Activated CD4-positive, alpha-beta T cell treated with anti-CD3 and anti-CD28 coated beads for 36 hours (primary cell): ENCODE measurements at places on chromosomes 5 and 9. TPM values are rescaled to one million over a fixed set of nuclear protein-coding genes. Genes with fewer than 3 reads are reported as not detected.

TRIM41 gene
- 27.0 TPM for total RNA-seq

GLRA1 gene
- not detected for total RNA-seq

ANKDD1B gene
- total RNA-seq: 0.21 TPM

DNA sequence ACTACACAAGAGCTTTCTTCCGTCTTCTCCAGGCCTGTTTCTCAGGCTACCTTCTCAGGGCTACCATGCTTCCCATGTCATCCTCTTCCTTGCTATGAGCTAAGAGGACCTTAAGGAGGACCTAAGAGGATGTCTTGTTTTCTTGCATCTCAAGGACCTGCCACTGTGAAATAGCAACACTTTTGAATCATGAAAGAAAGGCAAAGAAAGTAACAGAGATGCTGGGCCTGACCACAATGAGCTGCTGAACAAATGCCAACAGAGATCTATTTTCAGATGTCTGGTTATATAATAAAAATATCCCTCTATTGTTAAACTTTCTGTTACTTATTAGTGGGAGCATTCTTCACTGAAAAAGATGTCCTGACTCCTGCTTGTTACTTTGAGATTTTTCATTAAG lies 36.7 kb upstream of the ANXA1 start:
- DNase-seq: no peak

GRCh38 chr9:109904666-109905065 lies 124.7 kb downstream of the PALM2AKAP2 start:
- no peak for DNase-seq

- DNase-seq: no peak
These were observed 93.0 kb upstream of the FSTL4 start for GRCh38 chr5:133705331-133705730.

DNA sequence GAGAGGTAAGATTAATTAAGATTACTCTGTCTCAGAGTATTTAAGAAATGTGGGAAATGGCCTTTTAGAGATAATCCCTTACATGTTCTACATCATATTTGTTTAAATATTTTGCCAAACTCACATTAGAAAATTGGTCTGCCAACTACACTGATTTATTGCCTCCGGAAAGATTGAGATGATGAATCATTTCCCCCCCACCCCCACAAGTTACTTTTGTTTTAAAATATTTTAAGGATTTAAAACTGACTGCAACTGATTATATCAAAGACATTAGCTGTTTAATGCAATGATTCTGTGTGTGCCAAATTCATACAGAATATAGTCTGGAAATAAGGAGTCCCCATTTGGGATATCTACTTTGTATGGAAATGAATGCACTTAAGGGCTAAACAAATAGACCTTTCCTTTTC lies 674.4 kb downstream of the PRR16 start:
- no peak for DNase-seq

GRCh38 chr9:127455324-127455992 lies 4.1 kb downstream of the LRSAM1 start:
- peak; percentile 64 for DNase-seq

GRCh38 chr5:50853151-50853550 lies 186.7 kb downstream of the PARP8 start:
- DNase-seq: no peak

DNA sequence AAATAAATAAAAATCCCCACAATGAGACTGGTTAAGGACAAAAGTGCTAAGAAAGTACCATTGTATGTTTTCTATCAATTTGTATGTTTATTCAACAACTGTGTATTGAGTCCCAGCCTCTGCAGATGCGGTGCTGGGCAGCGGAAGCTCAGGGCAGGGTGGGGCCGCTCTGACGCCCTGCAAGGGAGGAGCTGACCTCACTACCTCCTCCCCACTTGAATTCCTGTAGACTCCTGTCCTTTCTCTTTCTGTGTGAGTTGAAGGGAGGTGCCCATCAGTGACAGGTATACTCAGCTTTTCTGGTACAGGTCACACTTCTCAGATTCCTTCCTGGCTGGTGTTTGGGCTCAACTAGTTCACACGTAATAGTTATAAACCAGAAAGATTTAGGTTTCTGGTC lies 27.0 kb downstream of the ANGPTL2 start:
- DNase-seq: no peak

DNA sequence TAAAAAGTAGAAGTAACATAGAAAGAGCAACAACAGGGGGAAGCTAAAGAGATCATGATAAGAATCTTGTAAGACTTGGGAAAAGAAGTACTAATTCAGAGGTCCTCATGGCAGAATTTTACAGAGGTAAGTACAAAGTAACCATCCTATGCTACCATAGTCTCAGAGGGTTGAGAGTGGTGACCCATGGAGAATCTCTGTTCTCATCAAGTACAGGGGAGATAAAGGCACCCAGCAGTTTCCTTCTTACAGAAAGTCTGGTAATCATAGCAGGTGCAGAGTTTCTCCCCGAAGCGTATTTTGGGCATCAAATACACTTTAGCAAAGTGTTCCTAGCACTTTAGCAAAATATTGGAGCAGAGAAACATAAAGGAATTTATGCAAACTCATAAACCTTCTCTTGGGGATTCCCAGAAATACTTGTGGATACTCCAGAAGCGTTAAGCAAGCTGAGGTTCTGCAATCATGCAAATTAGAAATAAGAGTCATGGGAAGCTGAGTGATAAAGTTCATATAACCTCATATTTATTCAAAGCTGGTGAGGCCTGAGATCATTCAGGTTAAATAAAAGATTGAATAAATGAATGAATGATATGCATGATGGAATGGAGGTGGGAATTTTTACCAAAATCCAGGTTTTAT lies 101.0 kb upstream of the SMC2 start:
- no peak for DNase-seq

GRCh38 chr5:82057051-82057450 lies 85.2 kb downstream of the ATG10 start:
- no peak for DNase-seq
